ENCODE measurements at places on chromosomes 2 and 18.

GRCh38 chr2:47237375-47238334, 82.5 kb upstream of the STPG4 start:
- no peak for DNase-seq

DNA sequence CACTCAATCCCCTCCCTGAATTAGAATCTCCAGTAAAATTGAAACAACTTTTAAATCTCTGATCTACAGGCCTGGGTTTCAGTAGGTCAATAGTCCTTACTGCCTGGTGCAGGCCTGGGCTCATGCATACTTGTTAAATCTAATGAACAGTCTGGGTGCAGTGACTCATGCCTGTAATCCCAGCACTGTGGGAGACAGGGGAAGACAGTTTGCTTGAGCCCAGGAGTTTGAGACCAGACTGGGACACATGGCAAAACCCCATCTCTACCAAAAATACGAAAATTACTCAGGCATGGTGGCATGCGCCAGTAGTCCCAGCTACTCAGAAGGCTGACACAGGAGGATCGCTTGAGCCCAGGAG, 94.7 kb upstream of the SP3 start:
- DNase-seq, result no peak

DNA sequence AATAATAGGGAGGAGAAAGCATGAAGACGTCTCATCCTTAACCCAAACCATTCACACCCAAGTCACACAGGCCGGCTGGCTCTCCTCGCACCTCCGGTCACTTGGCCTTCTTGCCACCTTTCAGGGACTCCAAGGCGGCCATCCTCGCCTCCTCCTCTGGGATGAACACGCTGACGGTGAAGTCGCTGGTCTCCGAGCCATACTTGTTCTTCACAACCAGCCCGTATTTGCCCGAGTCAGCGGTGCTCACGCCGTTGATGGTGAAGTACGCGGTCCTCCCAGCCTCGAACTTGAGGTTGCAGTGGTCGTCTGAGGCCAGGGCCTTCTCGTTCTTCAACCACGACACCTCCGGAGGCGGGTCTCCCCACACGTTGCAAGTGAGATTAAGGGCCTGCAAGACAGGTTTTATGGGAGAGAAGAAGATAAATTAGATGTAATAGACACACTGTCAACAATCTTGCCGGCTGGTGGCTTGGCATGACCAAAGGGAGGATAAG, 54.3 kb upstream of the LPIN2 start:
- no peak for DNase-seq

DNA sequence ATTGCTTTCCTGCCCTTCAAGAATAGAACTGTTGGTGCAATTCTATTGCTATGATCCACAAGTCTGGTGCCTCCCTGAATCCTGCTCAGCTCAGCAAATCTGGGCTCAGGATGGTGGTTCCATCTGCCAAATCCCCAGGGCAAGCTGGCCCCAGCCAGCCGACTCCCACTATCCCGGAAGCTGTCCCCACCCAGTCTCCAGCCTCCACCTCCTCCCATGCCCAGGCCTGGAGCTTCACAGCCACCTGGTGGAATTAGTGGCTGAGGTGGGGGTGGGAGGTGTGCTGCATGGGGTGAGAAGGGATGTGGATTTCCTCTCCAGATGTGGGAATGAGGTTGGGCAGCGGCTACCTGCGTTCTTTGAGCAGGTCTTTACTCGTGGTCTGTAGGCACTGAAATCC, 119.3 kb upstream of the SMAD2 start:
- no peak for DNase-seq

DNA sequence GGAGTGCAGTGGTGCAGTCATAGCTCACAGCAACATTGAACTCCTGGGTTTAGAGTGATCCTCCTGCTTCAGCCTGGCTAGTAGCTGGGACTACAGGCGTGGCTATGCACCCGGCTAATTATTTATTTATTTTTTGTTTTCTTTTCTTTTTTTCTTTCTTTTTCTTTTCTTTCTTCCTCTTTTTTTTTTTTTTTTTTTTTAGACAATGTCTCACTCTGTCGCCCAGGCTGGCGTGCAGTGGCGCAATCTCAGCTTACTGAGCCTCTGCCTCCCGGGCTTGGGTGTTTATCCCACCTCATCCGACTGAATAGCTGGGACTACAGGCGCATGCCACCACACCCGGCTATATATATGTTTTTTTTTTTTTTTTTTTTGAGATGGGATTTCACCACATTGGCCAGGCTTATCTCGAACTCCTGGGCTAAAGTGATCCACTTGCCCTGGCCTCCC, 1.4 kb upstream of the ANXA4 start:
- DNase-seq, result no peak
